ENCODE measurements at places on chromosomes 6 and 20. TPM values are rescaled to one million over a fixed set of nuclear protein-coding genes. Genes with fewer than 3 reads are reported as not detected.

The PRR18 gene
- not detected for total RNA-seq

The CBLN4 gene
- not detected for total RNA-seq

DNA sequence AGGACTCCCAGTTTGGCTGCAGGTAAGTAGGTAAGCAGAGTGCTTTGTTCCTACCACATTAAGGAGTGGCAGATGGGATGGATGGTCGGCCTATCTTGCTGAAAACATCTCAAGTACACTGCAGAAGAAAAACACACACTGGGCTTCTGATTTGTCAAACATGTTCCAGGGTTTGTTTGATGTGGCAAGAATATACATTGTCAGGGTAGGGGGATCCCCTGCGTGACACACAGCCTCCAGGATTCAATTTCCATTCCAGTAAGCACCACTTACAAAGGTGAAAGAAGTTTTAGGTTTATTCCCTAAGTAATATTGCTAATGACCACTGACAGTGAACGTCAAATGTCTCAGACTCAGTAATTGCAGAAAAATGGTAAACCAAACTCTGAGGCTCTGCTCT, 26.0 kb upstream of the KIF16B start:
- DNase-seq = no peak
- H3K27me3 ChIP-seq = no peaks in the 10 kb centered on the region
- no peak overlapping the region for H3K4me3 ChIP-seq
- H3K36me3 ChIP-seq = no peaks in the 10 kb centered on the region

DNA sequence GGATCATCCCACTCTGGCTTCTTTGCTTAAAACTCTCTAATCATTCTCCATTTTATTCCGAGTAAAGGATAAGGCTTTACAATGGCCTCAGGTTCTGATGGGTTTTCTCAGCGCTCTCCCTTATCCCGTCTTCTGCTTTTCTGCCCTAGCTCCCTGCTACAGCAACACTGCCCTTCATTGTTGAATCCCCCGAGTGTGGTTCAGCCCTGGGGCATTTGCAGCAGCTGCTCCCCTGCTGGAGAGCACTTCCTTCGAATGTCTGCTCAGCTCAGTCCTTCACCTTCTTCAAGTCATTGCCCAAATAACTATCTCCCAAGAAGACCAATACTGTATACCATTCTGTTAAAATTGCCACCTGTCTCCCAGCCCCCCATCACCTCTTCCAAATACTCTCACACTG, 111.8 kb downstream of the TBXT start:
- no peak for DNase-seq
- no peaks in the 10 kb centered on the region for H3K36me3 ChIP-seq
- H3K4me1 ChIP-seq = peaks cover 5% of the 10 kb centered on the region
- H3K27ac ChIP-seq = peak overlapping the region; percentile 25

- H3K27ac ChIP-seq = no peak overlapping the region
- H3K36me3 ChIP-seq = no peaks in the 10 kb centered on the region
- H3K4me1 ChIP-seq = peaks cover 4% of the 10 kb centered on the region
Measured at GRCh38 chr6:165886169-165886568, 223.1 kb upstream of the PDE10A start.
